ENCODE measurements at places on chromosomes 5 and 9.

GRCh38 chr5:151107738-151108520, 27.1 kb upstream of the TNIP1 start:
- no peak for DNase-seq

DNA sequence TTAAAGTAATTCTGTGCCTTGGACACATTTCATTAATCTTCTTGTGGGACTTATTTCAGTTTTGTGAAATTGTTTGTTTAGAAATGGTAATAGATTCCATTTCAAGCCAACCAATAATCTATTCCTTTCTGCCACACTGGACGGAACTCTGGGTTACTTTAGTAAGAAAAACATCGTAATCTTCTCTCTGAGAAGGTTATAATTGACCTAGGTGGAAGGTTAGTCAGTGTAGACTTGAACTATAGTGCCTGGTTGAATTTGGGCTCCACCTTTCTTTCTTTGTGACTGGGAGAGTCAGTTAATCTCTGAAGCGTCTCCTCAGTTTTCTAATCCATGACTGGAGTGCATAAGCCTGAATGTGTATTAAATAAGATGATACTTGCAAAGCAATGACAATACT, 89.7 kb upstream of the PRLR start:
- no peak for DNase-seq

DNA sequence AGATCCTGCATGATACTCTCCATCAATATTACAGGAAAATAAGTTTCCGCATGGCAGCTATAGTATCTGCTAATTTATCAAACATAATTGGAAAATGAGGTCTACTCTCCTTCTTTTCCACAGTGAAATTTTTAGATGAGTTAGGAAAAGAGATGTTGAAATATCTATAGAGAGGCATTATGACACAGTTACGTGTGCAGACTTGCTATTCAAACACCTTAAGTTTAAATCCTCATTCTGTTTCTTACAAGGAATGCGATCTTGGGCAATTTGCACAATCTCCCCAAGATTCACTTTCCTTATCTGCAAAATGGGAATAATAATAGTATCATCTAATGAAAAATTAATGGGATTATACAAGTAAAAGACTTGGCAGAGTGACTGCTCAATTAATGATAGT, 91.7 kb upstream of the SLCO6A1 start:
- no peak for DNase-seq

DNA sequence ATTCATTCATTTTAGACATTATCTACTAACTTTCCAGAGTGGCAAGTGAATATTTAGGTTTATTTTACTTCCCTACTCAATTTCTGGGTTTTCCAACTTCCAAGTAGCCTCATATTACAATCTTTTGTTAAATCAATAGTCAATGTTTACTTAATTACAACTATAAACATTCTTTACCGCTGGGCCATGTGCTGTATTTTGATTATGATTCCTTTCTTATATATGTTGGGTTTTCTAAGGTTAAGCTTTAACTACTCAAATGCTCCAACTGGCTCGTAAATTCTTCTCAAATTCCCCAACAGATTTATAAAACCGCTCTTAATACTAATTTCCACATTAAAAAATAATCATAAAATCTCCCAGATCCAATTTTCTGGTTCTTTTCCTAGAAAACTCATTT, 110.1 kb upstream of the ABCA1 start:
- no peak for DNase-seq

DNA sequence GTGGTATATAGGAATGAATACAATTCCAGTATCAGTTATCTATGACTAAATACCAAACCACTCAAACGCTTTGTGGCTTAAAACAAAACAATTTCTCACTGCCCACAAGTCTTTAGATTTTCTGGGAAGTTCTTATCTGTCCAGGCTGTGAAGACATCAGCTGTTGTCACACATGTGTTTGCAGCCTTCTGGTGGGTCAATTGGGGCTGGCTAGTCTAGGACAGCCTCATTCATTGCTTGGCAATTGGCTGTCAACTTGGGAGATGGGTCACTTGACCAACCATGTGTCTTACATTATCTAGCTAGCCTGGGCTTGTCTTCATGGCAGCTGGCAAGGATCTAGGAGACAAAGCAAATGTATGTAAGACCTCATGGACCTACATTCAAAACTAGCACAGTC, 53.8 kb upstream of the PAPPA start:
- no peak for DNase-seq

DNA sequence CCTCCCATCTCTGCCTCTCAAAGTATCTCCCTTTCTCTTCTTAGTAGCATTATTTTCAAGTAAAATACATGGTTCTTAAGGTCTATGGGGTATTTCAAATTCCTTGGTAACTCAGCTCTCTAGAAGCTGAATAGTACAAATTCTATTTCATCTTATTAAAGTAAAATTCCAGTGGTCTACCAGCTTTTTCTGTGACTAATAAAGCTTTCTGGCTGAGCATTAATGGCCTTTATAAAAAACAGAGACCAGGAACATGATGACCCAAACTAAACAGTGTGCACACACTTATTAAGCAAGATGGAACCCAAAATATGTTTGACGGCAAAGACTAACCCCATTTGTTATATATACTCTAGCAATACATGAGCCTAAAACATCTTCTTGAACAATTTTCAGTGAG, 142.6 kb downstream of the OR2K2 start:
- DNase-seq, result no peak

GRCh38 chr5:169174923-169175322, 126.0 kb downstream of the SLIT3 start:
- DNase-seq, result no peak
